Cortex of kidney (tissue), 1 donor: ENCODE measurements at places on chromosomes 12 and 14.

DNA sequence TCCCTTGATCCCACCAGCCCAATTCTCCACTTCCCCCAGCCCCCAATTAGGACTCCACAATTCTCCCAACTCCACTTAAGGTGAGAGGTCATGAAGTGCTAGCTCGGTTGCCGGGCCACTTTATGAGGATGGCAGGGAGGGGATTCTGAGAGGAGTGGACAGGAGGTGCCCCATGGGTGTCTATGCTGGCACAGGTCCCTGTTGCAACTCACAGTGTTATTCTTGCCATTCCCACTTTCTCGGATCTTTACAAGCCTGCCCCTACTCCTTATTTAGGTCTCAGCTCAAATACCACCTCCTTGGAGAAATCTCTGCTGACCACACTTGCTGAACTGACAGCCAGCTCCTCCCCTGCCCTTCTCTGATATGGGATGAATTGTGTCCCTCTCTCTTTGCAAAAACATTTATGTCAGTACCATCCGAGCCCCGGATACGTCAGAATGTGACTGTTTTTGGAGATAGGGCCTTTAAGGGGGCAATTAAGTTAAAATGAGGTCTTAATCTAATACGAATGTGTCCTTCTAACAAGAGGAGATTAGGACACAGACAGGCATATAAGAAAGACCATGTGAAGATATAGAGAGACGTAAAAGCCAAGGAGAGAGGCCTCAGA, 4.2 kb upstream of the LGALS3 start:
- no peak for DNase-seq

DNA sequence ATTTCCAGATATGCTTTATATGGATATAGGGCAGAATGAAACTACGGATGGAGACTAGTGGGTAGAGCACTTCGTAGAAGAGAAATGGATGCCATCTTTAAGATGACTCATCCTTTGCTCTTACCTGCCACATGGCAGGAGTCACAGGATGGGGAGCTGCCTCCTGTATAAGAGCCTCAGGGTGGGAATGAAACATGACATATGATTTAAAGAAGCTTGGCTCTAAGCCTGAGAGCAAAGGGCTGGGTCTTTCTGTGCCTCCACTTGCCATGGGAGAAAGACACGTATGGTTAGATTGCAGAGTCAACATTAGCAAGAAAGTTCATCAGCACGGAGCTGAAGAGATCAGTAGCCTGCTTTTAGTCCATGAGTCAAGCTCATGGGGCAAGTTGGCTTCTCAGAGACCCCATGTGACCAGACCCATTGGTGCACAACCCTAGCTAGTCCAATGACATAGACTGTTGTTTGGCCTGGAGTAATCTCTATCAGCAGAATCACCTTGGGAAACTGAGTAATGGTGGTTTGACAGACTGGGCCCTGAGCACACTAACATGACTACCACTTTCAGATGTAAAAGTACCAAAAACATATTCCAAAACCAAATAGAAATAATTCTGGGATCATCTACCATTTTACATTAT, 38.1 kb upstream of the IL22 start:
- DNase-seq: no peak

DNA sequence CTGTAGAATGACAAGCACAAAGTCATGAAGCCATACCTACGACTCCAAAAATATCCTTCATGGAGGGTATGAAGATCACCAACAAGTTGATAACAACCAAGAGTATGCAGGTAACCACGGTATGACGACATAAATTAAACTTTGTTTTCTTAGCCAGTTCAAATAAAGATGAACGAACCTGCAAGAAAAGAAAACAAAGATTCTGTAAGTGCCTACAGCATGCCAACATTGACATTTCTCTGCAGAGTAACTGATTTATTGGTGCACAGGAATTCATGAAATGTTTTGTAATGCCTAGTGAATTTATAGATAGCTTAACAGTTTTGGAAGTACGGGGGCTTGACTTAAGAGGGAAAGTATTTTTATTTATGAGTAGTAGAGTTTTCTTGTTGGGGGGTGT, 71.0 kb downstream of the SLC38A1 start:
- no peak for DNase-seq

- no peak for DNase-seq
These were observed 21.8 kb upstream of the RTRAF start for GRCh38 chr14:51967521-51967920.

DNA sequence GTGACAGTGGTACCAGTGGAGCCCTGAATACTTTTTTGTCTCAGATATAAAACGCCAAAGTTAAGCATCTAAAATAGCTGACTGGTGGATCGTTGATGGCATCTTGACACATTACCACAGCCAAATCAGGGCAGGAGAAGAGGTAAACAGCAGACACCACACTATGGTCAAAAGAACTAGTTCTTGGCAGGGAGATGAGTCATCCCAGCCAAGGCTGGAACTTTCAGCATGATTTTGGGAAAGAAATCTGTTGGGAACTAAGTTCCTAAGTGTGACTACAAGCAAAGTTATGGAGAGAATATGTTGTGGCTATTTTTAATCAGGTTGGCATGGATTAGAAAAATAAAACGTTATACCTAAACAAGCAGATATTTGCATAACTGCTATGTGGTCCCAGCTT, 36.9 kb downstream of the LGR5 start:
- DNase-seq: no peak

DNA sequence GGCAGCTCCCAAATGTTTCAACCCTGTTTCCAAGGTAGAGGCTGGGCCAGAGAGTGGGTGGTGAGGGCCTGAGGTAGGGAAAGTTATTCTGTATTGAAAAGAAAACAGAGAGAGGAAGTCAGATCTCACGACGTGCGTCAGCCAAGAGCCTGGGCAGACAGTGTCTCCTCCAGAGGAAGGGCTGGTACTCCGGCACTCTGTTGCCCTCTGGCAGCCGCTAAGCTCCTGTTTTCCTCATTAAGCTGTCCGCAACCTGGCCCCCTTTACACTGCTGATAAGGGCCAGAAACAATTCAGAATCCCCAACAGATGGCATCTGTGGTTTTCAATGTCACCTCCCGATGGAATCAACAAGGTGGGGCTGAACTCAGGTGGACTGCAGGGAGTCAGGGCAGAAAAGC, 26.0 kb upstream of the LTBP2 start:
- no peak for DNase-seq

DNA sequence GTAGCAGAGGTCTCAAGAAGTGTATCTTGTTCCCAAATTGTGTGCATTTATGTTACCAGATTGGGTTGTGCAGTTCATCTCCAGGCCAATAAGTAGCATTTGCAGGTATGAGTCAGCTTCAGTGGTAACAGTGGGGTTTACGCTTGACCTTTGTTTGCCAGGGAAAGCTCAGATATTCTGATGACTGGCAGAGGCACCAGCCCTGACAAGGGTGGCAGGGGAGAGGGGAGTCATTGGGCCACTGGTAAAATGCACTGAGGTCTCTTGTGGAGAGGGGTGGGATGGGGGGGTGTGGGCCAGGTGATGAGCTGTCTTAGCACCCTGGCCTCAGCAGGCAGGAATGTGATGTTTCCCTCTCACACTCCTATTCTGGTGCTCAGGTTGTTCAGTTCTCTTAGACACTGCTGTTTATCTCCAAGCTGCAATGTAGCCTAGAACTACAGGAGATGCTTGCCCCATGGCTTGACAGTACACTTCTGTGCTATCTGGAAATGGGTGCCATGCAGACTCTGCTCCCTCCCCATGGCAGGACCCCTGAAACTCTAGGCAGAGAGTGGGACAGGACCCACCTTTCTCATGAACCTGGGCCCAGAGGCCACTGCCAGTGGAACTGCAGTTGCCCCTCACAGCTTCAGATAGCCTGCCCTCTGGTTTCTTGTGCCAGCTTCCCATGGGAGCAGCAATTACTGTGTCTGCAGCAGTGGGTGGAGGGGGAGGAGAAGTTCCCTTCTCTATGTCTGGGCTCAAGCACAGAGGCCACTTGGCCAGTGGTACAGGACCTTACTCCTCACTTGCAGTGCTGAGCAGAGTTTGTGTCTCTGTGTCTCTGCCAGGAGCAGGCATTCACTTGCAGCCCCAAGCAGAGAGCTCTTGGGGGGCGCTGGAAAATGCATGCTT, 31.9 kb downstream of the USP15 start:
- no peak for DNase-seq

DNA sequence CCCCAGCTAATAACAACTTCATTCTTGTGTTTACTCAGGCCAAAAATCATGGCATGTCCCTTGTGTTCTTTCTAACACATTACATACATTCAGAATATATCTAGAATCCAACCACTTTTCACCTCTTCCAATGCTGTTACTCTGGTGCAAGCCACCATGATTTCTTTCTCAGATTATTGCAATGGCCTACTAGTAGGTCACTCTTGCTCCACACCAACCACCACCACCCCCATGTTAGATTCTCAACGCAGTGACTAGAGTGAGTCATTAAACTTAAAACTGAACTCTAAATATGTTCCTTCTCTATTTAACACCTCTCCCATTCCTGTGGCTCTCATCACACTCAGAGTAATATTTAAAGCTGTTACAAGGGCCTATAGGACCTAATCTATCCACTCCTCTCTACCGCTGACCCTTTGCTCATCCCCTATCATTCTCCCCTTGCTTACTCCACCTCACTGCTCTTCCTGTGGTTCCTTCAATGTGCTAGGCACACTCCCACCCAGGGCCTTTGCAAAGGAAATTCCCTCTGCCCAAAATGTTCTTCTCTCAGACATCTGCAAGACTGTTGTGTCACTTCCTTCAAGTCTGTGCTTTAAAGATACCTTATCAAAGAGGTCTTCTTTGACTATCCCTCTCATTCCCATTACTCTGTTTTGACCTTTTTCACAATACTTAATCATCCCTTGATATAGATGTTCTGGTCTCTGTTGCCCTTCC, 6.6 kb downstream of the RTN1 start:
- DNase-seq: no peak

DNA sequence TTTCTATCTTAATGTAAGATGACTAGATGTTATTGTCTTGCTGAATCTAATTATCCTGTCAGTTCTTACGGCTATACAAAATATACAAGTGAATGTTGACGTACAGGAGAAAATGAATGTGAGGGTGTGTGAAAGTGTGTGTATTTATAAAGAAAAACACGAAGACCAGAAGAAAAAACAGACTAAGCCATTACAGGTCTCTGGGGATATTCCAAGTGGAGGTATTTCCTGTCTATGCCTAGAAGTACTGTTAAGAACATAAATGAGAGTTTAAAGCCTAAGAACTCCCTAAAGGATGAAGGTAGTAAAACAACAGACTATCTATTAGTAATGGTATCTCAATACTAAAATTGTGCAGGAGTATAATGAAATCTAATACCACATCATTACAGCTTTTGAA, 7.6 kb downstream of the MDM1 start:
- DNase-seq: no peak

DNA sequence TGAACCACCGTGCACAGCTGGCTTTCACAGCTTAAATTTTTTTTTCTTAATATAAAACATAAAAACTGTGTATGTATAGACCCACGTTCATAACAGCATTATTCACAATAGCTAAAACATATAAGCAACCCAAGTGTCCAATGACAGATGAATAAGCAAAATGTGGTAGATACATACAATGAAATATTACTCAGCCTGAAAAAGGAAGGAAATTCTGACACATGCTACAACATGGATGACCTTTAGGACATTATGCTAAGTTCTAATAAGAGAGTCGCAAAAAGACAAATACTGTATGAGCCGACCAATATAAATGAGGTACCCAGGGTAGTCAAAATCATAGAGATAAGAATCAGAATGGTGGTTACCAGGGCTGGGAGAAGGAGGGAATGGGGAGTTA, 13.8 kb upstream of the YY1 start:
- no peak for DNase-seq

GRCh38 chr14:105702275-105702817, 176.0 kb downstream of the TMEM121 start:
- no peak for DNase-seq
